Frontal cortex (tissue), 4 donors: ENCODE measurements at places on chromosomes 5 and 9.

GRCh38 chr5:1413211-1413610 is 32.0 kb downstream of the SLC6A3 start:
- DNase-seq: no peak

- no peak for DNase-seq
Observed at GRCh38 chr5:116472274-116472673, 102.3 kb downstream of the SEMA6A start.

GRCh38 chr9:35570709-35571504 is 34.2 kb upstream of the TESK1 start:
- DNase-seq: no peak

DNA sequence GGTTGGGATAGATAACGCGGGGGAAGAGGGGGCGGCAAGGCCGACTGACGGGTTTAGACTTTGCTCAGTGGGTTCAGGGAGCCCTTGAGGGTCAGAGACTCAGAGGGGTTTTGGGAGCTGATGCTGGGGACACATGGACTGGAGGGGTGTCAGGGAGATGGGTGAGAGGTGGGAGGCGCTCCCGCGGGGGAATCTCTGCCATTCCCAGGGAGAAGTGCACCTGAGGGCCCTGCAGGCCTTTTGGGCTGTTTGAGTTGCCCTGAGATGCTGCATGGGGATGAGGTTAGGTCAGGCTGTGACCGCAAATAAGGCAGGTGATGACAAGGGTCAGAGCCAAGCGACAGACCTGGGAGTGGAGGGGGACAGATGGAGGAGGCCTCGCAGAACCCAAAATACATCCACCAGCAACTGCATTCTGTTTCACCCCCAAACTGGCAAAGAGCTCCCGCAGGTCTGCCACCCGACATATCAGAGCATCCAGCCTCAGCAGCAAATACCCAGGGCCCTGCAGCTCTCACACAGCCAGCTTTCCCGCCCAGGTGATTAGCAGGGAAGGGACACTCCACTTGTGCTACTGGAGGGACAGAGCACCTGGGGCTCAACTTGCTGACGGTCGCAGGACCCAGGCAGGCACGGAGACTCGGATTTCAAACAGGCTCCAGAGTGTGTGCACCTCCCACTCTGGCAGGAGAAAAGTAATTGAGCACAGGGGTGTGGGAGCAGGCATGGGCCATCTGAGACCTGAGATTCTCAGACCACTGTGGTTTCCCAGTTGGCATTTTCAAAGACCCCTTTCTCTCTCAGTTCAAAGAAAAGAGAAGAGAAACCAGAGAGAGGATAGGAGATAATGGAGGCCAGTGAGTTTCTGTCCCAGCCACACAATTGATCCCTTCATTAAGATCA is 26.4 kb downstream of the TMOD1 start:
- no peak for DNase-seq

DNA sequence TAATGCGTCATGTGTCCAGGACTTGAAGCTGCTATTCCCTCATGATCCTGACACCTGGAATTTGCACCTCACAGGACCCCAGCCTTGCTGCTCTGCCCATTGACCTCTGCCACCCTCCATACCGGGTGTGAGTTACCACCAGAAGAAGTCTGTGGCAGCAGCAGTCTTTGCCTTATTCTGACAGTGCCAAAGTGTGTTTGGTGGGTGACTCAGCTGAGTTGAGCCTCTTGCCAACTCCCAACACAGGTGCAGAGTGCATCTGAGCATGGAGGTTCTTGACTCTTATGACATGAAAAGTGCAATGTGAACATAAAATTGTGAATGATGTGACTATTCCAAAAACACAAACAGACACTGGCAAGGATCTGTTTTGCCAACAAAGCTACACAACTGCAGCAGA is 1166.5 kb upstream of the CDH18 start:
- no peak for DNase-seq

DNA sequence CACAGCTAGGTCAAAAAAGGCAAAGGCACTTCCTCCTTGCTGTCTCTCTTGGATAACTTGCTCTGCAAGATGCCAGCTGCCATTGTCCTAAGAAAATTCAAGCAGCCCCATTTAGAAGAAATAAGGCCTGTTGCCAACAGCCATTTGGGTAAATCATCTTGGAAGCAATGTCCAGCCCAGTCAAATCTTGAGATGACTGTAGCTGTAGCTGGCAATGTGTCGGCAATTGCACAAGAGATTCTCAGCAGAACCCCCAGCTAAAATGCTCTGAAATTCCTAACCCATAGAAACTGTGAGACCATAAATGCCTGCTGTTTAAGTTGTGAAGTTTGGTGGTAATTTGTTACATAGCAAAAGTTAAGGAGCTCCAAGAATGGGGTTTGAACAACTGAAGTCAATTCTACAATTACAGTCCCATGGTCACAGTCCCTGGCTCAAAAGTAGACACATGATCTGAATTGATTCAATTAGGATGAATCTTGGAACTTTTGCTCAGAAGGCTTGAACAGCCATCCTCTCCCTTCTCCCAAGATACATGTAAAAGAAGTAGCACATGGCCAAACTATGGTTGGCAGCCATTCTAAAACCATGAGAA is 151.1 kb downstream of the MPDZ start:
- DNase-seq: no peak

- no peak for DNase-seq
Observed at GRCh38 chr9:4689687-4690104, 10.3 kb downstream of the CDC37L1 start.

- no peak for DNase-seq
Observed at GRCh38 chr5:7169240-7169878, 226.6 kb upstream of the ADCY2 start.

DNA sequence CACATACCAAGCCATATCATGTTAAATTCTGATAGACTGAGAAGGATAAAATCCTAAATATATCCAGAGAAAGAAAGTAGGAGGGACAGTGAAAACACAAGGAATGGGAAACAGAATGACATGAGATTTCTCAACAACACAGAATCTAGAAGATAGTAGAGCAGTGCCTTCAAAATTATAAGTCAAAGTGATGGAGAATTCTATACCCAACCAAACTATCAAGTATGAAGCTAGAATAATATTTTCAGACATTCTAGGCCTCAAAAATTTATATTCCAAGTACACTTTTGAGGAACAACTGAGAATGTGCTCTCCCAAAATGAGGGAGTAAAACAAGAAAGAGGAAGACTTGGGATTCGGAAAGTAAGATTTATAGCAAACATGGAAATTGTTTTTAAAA is 10.9 kb upstream of the TTLL11 start:
- DNase-seq: no peak

- DNase-seq: no peak
Observed at GRCh38 chr5:5200133-5200532, 60.0 kb downstream of the ADAMTS16 start.
